ENCODE measurements at places on chromosomes 2 and 18. TPM values are rescaled to one million over a fixed set of nuclear protein-coding genes. Genes with fewer than 3 reads are reported as not detected.

Gene GATA6
- total RNA-seq: 4.2 TPM

Gene NRP2
- total RNA-seq: 178 TPM

Gene DQX1
- total RNA-seq: 6.9 TPM

Gene UGT1A10
- not detected for total RNA-seq

DNA sequence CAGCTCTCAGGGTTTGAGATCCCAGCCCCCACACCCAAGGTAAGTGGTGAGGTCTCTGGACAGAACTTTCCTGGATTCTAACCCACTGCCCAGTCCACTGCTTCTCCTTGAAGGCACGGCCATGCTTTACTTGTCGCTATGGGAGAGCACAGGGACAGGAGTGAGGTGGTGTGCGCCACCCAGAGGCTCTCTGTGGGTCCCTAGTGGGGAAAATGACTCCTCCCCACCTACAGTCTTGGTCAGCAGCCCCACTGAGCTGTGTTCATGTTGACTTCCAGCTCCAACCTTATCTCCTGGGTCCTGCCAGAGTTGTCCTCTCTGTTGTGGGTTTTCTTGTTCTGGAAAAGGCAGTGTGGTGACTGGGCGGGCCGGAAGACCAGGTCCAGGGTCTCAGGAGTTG, 11.1 kb downstream of the TET3 start:
- DNase-seq: no peak
- H3K27ac ChIP-seq: no peak overlapping the region
- no peaks in the 10 kb centered on the region for H3K4me1 ChIP-seq
- no peak overlapping the region for H3K4me3 ChIP-seq
- no peaks in the 10 kb centered on the region for H3K36me3 ChIP-seq

- no peak for DNase-seq
- H3K27ac ChIP-seq: no peak overlapping the region
- H3K36me3 ChIP-seq: no peaks in the 10 kb centered on the region
- no peak overlapping the region for H3K4me3 ChIP-seq
- no peaks in the 10 kb centered on the region for H3K27me3 ChIP-seq
- no peaks in the 10 kb centered on the region for H3K4me1 ChIP-seq
Observed at GRCh38 chr2:85188852-85189251, 55.7 kb downstream of the TCF7L1 start.

DNA sequence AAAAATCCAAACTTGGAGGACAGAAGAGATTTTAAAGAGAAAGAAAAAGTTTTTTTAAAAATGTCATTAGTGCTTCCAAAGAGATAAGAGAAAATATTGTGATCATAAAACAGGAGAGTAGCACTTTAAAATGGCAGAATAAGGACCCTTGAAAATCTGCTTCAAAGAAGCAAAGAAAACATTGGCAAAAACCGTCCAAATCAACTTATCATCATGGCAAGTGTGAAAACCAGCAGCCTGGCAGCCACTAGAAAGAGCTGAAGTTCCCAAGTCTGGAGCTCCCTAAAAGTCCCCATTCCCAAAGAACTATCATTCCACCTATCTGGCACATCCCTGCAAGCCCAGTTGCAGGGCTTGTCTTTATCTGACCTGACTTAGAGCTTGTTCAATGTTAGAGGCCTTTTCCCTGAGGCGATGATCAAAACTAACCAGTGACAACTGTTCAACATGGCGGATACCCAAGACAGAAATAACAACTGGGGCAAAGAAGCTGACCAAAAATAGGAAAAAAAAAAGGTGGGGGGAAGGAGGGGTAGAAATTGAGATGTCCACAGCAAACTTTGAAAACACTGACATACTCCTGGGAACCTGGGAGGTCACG, 24.6 kb upstream of the RNU4ATAC start:
- H3K4me1 ChIP-seq: no peaks in the 10 kb centered on the region
- DNase-seq: no peak
- no peak overlapping the region for H3K27ac ChIP-seq
- no peaks in the 10 kb centered on the region for H3K27me3 ChIP-seq
- no peaks in the 10 kb centered on the region for H3K36me3 ChIP-seq

DNA sequence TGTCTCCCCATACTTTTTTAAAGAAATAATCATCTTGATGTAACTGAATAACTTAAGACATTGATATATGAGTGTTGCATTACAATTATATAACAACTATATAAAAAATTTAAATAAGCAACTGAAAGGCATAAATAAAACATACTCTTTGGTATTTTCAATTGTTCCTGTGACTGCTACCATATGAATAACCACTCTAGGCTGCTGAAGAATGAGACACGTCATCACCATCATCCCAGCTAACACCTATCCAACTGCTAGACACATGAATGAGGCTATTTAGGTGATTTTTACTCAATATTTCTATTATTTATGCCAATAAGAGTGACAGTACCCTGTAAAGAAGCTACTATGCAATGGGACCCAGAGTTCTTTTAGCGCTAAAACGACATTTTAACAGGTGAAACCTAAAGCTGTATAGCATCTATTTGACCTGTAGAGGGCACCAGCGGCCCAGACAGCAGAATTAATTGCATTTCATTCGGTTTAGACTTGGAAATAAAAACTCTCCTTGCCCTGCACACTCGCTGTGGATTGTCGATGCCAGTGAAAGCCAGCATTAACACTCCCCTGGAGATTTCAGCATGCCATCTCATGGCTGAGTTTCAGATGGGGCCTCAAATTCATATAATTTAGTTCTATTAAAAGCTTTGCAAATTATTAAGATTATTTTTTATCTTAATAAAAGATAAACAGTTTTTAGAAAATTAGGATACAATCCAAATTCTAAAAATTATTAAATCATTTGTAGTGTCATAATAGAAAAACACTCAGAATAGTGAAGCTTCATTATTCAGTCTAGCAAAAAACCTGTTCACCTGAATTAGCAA, 89.4 kb upstream of the MAP2 start:
- H3K36me3 ChIP-seq: no peaks in the 10 kb centered on the region
- H3K27me3 ChIP-seq: no peaks in the 10 kb centered on the region
- no peak overlapping the region for H3K4me3 ChIP-seq
- no peaks in the 10 kb centered on the region for H3K4me1 ChIP-seq
- DNase-seq: no peak

- DNase-seq: peak; percentile 42
- H3K27ac ChIP-seq: peak within 1 kb of the TSS; percentile 92
- H3K4me1 ChIP-seq: no peaks in the 10 kb centered on the region
- H3K4me3 ChIP-seq: peak within 1 kb of the TSS; percentile 66
- no peaks in the 10 kb centered on the region for H3K27me3 ChIP-seq
- H3K36me3 ChIP-seq: no peaks in the 10 kb centered on the region
Observed at GRCh38 chr18:55588111-55588869, at the start of gene TCF4. Gene TCF4, minus strand, starts transcription at chr18:55588192. Its CDS starts 1,076 bp downstream, at chr18:55587116.

- no peaks in the 10 kb centered on the region for H3K4me1 ChIP-seq
- no peaks in the 10 kb centered on the region for H3K27me3 ChIP-seq
- no peaks in the 10 kb centered on the region for H3K36me3 ChIP-seq
- H3K27ac ChIP-seq: no peak overlapping the region
Observed at GRCh38 chr2:177325554-177325953, 61.0 kb upstream of the NFE2L2 start.

Measured in tibial nerve (tissue), 4 donors.